SJSA1 (cell line): ENCODE measurements at places on chromosomes 12 and 14. TPM values are rescaled to one million over a fixed set of nuclear protein-coding genes. Genes with fewer than 3 reads are reported as not detected.

GRCh38 chr14:34046799-34047520, 96.1 kb upstream of the EGLN3 start:
- DNase-seq, result no peak

- DNase-seq, result peak; percentile 86
Observed at GRCh38 chr12:56258068-56258819, at the start of gene ANKRD52. Gene ANKRD52 (minus strand): TSS chr12:56258384. CDS start chr12:56258269, 115 bp downstream.

GRCh38 chr14:87334997-87335685, 657.8 kb downstream of the GALC start:
- no peak for DNase-seq

DNA sequence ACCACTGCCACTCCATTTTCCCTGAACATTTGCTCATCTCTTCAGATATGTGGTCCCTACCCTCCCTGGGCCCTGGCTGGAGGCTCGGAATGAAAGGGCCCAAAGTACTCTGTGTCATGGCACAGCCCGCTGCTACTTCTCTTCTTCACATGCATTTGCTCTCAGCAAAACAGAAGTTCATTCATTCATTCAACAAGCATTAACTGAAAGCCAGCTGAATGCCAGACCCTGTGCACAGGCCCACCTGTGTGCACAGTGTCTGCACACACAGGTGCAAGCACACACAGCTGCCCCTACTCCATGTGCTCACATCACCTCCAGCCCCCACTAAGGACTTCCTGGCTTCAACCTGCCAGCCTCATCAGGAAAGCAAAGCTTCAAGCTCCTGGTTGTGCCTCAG, 7.8 kb downstream of the WNT1 start:
- no peak for DNase-seq

TTC9 gene
- total RNA-seq, result 0.18 and 0.38 TPM in 2 replicates

- DNase-seq, result no peak
Observed at GRCh38 chr14:22007363-22007762, 333.7 kb upstream of the OR4E1 start.

DNA sequence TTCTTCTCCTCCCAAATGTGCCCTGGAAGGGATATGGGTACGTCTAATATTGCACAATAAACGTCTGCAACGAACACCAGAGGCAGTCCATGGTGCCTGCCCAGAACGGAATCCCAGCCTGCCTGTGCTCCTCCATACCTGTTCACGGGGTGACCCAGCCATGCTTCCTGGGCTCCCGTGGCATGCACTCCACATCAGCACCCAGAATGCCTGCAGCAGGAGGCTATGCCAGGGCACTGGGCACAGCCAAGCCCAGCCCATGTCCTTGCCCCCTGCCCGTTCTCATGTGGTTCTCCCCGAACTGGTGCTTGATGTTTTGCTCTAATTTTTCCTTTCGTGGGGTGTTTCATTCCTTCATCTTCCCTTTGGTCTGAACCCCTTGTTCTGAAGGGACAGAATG, 404.3 kb downstream of the BCL11B start:
- DNase-seq, result no peak
